MV-4-11 (cell line): ENCODE measurements at places on chromosomes 5 and 9.

DNA sequence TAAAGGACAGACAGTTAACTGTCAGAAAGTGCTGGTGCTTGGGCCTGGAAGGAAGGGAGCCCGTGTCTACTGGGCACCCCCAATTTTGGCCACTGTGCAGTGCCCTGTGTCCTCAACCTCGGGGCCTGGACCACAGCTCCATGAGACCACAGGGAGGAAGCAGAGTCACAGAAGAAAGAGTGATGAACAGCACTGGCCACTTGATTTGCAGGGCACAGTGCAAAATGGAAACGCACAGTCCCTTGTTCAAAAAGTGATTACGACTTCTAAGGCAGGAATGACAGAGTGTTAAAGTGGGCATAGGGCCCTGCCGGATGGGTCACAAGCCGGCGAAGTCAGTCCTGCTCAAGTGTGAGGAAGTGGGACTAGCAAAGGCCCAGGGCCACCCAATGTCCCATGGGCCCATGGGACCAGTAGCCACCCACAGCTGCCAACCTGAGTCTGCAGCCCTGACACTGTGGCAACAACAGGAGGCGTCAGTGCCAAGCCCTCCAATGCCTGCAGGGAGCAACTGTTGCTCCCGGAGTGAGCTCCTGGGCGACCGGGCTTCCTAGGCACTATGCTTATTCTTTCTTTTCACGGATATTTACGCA lies 85.4 kb downstream of the ADAMTS2 start:
- no peak for DNase-seq

DNA sequence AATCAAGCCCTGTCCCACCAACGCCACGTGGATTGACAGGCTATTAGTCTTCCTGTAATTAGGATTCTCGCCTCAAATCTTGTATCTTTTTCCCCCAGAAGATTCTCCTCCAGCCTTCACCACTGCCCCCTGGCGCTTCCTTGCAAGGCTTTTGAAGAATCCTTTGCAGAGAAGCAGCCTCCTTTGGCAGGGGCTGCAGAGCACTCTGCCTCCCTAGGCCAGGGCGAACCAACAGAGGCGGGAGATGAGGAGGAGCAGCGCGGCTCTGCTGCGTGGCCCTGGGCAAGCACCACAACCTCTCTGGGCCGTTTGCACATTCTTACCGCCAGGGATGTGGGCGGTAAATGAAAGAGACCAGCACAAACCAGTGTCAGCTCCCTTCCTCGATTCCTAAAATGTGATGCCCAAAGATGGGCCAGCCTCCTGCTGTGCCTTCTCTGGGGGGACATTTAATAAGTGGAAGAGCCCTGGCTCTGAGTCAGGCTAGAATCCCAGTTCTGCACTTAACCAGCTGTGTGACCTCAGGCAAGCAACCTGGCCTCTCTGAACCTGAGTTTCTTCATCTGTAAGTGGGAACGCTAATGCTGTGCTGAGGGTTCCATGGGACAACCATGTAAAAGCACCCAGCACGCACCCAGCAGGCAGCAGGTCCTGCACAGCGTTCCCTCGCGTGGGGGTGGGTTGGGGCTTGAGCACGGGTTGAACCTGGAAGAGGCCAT lies 128.6 kb downstream of the KCNIP1 start:
- no peak for DNase-seq

GRCh38 chr9:135810806-135811575 lies 96.4 kb downstream of the CAMSAP1 start:
- DNase-seq: no peak

- peak; percentile 70 for DNase-seq
Measured at GRCh38 chr9:136303825-136304416, at the start of gene CCDC187. CCDC187 (minus strand) TSS chr9:136304094; CDS start chr9:136303830, 264 bp downstream.

- DNase-seq: no peak
Measured at GRCh38 chr5:144336191-144336961, 165.7 kb downstream of the KCTD16 start.

GRCh38 chr5:156164306-156164705 lies 162.7 kb upstream of the SGCD start:
- no peak for DNase-seq

DNA sequence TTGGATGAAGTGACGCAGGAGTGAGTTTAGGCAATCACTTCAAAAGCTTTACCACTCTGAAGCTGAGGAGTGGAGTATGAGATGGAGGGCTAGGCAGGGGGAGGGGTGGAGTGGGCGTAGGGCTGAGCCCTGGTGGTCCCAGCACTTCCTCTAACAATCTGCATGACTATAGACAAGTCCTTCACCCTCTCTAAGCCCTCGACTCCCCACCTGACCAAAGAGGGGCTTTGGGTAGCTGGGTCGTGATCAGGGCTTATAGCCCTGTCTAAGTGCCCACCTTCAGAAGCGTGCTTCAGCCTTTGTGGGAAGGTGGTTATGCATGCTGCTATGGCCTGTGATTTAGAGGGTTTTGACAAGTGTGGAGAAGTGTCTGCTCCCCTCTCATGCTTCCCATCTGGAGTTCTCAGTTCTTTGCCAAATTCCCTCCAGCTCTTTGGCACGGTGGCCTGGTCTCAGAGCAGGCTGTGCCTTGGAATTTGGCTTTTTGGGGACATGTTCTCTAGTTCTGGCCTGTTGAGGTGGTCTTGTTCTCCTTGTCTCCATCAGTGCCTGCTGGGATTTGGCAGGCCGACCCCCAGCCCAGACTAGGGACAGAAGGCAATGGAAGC lies 53.0 kb downstream of the ACTBL2 start:
- DNase-seq: no peak

- DNase-seq: peak; percentile 100
Measured at GRCh38 chr5:168159425-168159824, 132.0 kb upstream of the WWC1 start.

- DNase-seq: no peak
Measured at GRCh38 chr9:74117151-74117550, 380.0 kb upstream of the RORB start.

GRCh38 chr5:138574744-138575193 lies 432 bp downstream of the HSPA9 start:
- no peak for DNase-seq

- no peak for DNase-seq
Measured at GRCh38 chr5:109249126-109249525, 160.6 kb downstream of the PJA2 start.

DNA sequence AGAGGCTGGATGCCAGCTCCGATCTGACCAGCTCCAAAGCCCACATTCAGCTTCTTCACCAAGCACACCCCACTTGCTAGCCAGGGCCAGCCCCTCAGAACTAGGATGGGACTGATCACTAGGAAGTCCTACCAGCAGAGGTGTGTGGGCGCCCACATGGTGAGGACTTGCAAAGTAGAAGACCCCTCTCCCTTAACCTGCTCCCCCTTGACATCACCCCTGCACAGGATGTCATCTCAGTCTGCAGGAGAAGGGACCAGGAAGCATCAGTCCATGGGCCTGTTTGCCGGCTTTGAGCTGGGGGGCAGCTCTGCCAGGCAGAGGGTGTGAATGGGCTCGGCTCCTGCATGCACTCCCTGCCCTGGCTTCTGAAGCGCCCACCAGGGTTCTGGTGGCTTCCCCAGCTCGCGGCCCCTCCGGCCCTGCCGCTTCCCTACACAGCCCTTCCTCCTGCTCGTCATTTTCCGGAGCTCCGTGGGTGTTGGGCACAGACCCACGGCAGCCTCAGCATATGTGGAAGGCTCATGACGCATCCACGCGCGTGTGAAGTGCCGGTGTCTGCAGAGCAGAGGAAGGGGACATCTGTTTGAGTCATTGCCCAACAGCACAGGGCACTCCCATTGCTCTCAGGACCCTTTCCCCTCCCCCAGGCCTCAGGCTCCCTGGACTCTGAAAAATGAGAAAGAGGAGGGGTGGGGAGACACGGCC lies 3.7 kb upstream of the FAM78A start:
- DNase-seq: no peak

DNA sequence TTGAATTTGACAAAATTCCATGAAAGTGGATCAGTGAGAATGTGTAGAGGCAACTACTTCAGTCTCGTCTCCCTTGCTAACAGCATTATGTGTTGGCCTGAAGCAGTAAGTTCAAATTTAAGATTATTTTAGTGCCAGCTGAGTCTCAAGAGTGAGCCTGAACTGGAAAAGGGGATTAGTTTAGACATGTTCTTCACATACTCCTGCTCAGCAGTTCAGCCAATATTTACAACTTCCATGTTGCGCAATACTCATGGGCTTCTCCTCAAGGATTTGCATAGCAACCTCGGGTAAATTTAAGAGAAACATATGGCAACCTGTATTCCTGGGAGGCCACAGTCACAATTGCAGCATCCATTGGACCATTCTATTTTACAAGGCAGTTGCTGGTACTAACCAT lies 553.8 kb downstream of the PTPRD start:
- peak; percentile 3 for DNase-seq

DNA sequence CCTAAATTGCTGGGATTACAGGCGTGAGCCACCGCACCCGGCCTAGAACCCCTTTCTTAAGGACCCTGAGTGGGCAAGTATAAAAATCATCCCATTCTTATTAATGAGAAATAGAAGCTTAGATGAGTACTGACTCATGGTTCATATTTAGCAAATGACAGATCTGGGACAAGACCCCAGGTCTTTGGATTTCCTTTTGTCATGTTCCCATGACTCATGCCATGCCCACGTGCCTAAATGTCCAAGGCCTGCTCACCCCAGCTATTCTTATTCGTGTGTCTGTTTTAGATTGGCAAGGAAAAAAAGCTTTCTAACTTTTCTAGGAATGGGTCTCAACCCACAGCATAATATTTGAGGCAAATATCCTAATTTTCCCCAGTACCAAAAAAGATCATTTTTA lies 57.7 kb upstream of the RPS23 start:
- no peak for DNase-seq

DNA sequence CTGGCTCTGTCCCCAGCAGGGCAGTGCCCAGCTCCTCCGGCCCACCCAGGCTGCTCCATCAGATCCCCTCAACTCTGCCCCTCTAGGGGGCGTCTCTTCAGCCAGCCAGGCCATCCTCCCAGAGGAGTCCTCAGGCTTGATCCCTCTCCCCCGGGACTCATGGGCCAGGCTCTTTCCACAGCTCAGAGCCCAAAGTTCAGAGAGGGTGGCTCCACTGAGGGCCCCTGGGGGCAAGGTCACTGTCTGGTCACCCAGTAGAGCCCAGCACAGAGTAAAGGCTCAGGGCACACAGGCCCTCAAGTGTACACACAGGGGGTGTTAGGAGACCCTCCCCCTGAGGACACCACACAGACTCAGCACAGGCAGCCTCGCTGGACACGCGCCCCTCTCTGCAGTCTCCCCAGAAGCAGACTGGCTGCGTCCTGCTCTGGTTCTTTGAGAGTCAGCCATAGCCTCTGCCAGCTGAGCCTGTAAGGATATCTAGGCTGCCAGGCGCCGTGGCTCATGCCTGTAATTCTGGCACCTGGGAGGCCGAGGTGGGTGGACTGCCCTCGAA lies 64.8 kb downstream of the PAX5 start:
- DNase-seq: no peak

GRCh38 chr5:91011029-91011428 lies 372.1 kb downstream of the ARRDC3 start:
- DNase-seq: no peak

GRCh38 chr5:82863266-82863665 lies 213.9 kb downstream of the TMEM167A start:
- no peak for DNase-seq

DNA sequence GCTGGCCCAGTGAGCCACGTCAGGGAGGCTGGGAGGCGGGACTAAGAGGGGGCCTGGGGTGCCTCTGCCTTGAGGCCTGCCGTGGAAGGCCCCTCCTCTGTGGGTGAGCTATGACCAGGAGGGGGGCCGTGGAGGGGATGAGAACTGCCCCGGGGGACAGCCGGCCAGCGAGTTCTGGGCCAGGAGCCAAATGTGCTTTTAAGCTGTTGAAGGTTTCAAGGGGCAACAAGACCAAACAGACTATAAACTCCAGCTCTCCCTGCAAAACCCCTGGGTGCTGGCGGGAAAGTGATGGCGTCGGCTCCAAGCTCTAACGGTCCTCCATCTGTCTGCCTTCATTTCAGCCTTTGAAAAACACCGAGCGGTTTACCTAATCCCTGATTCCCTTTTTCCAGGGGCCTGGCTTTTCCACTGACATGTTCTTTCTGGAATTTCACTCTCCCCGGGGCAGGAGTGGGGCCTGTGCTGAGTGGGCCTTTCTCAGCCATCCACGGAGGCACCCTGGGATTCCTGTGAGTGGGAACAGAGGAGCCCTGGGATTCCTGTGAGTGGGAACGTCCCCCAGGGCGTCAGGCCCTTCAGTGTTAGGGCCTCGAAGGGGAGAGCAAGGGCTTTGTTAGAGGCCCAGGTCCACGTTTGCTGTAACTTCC lies 65.6 kb downstream of the COL5A1 start:
- no peak for DNase-seq

DNA sequence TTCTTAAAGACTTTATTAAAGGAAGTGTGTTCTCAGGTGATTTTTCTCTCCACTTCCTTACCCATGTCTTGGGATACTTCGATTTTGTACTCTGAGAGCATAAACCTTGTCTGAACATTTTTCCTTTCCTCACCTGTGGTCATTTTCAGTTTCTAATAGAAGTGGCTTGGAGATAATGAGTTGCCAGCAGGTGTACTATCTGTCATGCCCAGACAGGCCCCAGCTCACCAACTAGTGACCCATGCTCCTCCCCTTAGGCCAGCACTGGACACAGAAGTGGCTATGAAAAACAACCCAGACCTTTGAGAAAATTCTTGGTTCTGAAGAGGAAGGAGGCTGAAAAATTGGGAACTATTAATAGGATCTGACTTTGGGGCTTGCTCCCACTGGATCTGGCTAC lies 49.2 kb upstream of the SMIM32 start:
- no peak for DNase-seq

DNA sequence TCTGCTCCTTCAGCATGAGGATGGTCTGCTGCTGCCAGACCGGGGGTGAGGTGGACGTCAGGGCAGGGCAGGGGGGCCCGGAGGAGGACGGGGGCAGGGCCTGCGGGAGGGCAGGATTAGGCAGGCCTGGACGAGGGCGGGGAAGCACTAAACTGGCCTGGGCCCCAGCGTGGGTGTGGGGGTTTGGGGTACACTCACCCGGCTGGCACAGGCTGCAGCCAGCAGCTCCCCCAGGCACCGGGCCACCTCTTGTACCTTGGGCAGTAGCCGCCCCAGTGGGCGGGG lies 5.5 kb downstream of the SAPCD2 start:
- no peak for DNase-seq

GRCh38 chr5:125143011-125143410 lies 396.6 kb upstream of the ZNF608 start:
- DNase-seq: no peak

DNA sequence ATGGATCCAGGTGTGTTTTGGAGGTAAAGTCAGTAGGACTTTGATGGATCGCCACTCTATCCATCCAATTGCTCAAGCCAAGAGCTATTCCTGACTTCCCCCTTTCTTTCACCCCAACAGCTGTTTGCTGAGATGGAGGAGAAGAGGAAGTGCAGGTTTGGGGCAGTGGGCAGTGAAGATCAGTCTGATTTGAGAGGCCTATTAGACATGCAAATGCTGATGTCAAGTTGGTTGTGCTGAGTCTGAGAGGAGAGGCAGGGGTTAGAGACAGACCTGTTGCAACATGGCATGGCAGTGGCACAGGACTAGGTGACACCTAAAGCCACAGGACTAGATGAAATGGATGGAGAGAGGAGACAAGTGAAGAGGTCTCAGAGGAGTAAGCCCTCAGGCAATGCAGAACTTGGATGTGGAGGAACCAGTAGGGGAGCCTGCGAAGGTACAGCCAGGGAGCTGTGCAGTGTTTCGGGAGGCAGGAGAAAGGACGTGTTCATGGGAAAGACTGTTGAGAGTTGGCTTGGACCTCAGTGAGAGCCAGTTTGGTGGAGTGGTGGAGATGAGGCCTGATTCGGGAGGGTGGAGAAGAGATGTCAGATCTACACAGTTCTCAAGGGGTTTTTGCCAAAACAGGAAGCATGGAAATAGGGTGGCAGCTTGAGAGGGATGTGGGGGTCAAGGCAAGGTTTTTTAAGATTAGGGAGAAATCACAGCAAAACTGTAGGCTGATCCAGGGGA lies 175.0 kb downstream of the MACROH2A1 start:
- DNase-seq: peak; percentile 65

GRCh38 chr9:126058011-126058531 lies 268.6 kb upstream of the MVB12B start:
- no peak for DNase-seq
